AG08395 (cell line): ENCODE measurements at places on chromosomes 1 and 21.
A peak's percentile ranks its signal among the peaks of the same experiment; 100 is the strongest.

DNA sequence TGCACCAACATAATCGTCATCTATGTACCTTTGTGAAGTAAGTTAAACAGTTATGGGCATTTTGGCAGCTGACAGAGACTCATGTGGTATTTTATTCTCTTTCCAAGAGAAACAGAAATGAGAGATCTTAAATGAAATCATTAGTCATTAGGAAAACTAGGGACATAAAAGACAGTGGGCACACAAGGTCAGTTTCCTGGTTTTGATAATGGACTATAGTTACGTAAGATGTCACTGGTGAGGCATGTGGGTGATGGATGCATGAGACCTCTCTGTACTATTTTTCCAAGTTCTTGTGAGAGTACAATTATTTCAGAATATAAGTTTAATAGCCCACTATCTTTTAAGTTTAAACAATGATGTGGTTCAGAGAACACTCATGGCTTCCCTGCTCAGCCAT, 216.9 kb downstream of the APP start:
- no peak for DNase-seq

DNA sequence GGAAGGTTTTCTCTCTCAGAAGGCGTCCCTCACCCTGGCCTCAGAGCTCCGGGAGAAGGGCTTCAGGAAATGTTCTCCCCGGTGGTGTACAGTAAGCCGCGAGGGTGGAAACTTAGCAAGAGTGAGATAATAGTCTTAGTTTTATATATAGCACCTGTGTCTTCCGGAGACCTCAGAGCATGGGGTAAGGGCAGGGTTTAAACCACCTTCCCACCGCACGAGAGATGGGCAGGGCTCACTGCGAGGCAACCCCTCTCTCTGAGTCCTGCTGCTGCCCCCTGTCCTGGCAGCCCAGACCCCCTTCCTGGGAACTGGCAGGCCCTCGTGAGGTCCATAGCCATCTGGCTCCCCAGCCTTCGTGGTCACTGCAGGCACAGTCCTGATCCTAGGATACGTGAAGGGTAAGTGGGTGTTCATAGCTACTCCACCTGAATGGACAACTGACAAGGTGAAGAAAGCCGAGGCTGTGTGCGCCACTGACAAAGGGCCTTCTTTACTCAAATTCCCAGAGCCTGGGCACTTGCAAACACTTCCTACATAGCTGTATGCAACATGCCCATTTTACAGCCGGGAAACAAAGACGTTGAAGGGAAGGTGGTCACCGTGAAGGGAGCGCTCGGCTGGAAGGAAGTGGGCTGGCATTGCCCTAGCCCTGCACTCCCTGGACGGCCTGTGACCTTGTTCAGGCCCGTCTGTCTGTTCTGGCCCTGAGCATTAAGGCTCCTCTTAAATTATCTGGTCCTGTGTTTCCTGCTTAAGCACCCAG, 26.9 kb downstream of the ITPKB start:
- no peak for DNase-seq

GRCh38 chr1:96418969-96419368, 302.6 kb upstream of the PTBP2 start:
- no peak for DNase-seq

DNA sequence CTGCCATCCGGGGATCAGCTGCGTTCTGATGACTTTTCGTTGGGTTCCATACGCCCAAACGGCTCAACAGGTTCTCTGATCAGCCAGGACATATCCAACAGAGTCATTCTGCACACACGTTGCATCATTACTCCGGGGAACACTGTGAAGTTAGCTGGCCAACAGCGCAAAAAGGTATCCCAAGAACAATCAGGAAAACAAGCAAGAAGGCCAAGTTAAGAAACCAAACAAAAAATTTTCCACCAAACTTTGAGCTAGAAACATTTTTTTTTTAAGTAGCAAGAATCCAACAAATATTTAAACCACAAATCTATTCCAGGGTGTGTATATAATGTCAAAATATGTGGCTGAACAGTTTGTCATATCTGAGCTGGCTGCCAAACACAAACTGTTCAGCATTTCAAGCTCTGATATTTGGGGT, 29.2 kb downstream of the NID1 start:
- DNase-seq, result peak; percentile 40

DNA sequence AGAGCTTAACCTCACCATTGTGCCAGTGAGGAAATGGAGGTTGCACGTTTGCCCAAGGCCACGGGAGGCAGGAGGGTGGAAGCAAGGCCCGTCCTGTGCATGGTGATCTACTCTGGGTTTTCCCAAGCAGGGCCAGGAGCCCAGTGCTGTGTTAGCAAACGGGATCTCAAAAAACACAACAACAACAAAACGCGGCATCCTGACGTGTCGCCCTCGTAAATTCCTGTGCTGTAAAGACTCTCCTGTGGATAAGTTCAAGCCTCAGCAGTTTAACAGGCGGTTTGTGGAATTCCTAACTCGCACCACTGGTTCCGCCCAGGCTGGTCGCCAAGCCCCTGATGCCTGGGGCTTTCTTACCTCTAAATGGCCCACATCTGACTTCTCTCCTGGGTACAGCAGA, 39.1 kb downstream of the TFF3 start:
- DNase-seq, result no peak

- DNase-seq, result no peak
These were observed 30.7 kb downstream of the BACH1 start for GRCh38 chr21:29329406-29329805.

GRCh38 chr1:66214901-66215300, 319.1 kb upstream of the SGIP1 start:
- no peak for DNase-seq

- no peak for DNase-seq
These were observed 38.4 kb upstream of the TENT5C start for GRCh38 chr1:117567435-117567834.

GRCh38 chr1:178237121-178237520, 143.2 kb downstream of the RASAL2 start:
- DNase-seq, result no peak

GRCh38 chr1:14254251-14254650, 344.2 kb upstream of the KAZN start:
- peak; percentile 8 for DNase-seq
